ENCODE measurements at places on chromosomes 16 and 17.

DNA sequence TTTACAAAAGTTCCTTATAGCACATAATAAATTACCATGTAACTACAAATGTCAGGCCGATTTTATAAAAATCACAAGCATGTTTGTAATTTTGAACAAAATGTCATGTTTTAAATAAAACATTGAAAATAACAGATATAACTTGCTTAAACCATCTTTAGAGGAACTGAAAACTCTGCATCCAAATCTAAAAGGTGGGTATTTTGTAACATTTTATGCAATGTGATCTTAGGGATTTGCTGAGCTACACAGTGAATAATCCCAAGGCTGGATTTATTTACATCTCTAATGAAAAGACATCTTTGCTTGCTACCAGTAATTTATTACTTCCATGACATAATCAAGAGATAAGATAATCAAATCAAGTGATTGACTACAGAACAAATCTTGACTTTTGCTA is 47.5 kb downstream of the N4BP1 start:
- no peak for DNase-seq

DNA sequence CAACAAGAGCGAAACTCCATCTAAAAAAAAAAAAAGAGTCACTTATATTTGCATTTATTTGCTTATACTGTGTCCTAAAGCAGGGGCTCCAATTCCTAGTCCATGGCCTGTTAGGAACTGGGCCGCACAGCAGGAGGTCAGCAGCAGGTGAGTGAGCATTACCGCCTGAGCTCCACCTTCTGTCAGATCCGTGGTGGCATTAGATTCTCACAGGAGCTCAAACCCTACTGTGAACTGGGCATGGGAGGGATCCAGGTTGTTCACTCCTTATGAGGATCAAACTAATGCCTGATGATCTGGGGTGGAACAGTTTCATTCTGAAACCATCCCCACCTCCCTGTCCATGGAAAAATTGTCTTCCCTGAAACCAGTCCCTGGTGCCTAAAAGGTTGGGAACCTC is 24.9 kb downstream of the ITGB3 start:
- DNase-seq, result no peak

GRCh38 chr16:69563605-69564580 is 1.9 kb upstream of the NFAT5 start:
- no peak for DNase-seq

DNA sequence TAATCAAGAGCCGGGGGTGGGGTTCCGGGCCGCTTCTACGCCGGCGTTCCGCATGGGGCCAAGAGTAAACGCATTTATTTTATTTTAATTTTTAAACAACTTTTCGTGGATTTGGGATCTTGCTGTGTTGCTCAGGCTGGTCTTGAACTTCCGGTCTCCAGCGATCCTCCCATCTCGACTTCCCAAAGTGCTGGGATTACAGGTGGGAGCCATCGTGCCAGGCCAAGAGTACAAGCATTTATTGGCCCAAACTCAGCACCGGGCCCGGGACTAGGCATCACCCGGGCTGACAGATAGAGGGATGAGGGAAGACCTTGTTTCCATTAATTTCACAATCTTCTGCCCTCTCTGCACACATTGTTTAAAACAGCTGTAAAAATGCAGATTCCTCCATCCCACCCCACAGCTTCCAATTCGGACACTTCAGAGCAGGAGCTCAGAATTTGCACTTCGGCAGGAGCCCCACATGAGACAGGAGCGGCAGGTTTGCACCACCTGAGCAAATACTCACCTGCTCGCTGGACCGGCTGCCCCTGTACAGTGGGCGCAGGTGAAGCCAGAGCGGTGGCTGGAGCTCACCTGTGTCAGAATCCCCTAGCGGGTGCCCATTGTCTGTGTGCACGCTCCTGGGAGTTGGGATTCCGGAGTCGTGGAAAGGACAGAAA is 663 bp upstream of the GINS2 start:
- no peak for DNase-seq

DNA sequence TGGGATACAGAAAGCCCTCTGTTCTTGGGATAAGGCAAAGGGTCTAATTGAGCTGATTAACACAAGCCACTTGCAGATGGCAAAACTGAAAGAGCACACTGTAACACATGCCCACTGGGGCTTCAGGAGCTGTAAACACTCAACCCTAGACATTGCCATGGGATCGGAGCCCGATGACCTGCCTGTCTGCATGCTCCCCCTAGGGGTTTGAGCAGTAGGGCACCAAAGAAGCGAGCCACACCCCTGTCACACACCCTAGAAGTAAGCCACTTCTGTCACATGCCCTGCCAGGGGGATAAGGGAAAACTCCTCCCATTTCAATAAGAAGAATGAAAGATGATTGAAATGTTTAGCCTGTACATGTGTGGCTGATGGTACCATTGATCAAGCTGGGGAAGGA is 81.3 kb upstream of the IRX6 start:
- no peak for DNase-seq

- DNase-seq, result no peak
Observed at GRCh38 chr16:3961449-3961849, 80.9 kb upstream of the CREBBP start.

GRCh38 chr17:69704935-69705334 is 290.4 kb downstream of the MAP2K6 start:
- no peak for DNase-seq

DNA sequence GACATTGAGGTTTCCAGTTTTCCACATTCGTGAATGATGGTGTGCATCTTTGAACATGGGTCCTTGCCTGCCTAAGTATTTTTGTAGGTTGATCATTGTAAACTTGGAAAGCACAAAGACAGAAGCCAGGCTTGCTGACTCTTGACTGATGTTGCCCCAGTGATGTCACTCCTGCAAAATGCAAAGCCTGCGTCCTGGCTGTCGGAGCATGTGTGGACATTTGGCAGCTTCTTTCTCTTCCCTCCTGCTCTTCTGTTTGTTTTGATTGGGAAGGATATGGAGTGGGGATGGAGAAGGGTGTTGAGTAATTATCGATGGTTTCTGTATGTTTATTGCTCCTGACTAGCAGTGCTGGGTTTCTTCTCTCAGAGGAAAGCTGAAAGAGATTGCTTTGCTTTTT is 3.2 kb downstream of the NDE1 start:
- DNase-seq, result peak; percentile 38

DNA sequence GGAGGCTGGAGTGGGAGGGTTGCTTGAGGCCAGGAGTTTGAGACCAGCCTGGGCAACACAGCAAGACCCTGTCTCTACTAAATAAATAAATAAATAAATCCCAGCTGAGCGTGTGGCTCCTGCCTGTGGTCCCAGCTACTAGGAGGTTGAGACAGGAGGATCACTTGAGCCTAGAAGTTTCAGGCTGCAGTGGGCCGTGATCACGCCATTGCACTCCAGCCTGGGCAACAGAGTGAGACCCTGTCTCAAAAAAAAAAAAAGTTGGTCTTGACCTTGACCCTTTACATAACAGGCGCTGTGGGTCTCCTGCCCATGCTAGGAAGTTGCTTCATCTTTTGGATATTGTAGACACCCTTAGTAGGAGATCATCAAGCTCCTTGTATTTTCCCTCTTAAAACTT is 11.4 kb downstream of the ACSF2 start:
- DNase-seq, result no peak

DNA sequence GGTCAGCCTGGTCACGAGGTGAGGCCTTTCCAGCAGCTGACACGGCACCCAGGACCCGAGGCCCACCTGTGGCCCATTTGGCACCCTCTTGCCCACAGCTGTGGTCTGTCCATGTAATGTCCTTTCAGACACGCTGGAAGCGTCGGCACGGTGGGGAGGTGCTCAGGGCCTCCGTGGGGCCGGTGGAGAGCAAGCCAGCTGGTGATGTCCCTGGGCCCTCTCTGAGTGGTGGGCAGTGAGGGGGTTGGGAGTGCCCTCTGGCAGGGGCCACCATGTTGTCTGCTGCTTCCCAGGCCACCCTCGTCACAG is 97.3 kb upstream of the ZNF469 start:
- DNase-seq, result no peak

- DNase-seq, result no peak
Observed at GRCh38 chr16:67278773-67279295, 498 bp upstream of the PLEKHG4 start.

GRCh38 chr17:7654832-7655540 is 4.3 kb downstream of the ATP1B2 start:
- DNase-seq, result no peak

DNA sequence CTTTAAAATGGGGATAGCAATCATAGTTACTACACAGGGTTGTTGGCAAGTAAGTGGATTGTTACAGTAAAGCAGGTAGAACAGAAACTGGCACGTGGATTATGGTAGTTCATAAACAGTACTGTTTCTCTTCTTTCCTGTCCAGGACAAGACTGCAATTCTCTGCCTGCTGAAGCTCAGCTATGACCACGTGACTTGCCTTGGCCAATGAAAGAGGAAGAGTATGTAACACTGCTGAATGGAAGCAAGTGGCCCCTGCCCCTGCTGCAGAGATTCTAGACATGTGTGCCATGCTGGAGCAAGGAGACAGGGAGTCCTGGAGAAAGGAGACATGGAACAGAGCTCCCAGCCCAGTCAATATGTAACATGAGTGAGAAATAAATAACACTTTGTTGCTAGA is 66.6 kb upstream of the TOX3 start:
- DNase-seq, result no peak

GRCh38 chr16:4322121-4323052 is 6.5 kb downstream of the GLIS2 start:
- DNase-seq, result no peak

GRCh38 chr17:6098823-6099180 is 28.6 kb downstream of the WSCD1 start:
- no peak for DNase-seq

DNA sequence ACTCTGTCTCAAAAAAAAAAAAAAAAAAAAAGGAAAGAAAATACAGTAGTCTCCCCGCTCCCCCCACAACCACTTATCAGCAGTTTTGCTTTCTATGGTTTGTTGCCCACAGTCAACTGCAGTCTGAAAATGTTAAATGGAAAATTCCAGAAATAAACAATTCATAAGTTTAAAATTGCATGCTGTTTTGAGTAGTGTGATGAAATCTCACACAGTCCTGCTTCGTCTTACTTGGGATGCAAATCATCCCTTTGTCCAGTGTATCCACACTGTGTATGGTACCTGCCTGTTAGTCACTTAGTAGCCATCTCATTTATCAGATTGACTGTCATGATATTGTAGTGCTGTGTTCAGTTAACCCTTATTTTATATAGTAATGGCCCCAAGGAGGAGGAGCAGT is 41.5 kb downstream of the NF1 start:
- DNase-seq, result no peak

- DNase-seq, result no peak
Observed at GRCh38 chr17:57441270-57441600, 184.9 kb downstream of the MSI2 start.

- no peak for DNase-seq
Observed at GRCh38 chr16:58960484-58960883, 226.4 kb upstream of the GOT2 start.

DNA sequence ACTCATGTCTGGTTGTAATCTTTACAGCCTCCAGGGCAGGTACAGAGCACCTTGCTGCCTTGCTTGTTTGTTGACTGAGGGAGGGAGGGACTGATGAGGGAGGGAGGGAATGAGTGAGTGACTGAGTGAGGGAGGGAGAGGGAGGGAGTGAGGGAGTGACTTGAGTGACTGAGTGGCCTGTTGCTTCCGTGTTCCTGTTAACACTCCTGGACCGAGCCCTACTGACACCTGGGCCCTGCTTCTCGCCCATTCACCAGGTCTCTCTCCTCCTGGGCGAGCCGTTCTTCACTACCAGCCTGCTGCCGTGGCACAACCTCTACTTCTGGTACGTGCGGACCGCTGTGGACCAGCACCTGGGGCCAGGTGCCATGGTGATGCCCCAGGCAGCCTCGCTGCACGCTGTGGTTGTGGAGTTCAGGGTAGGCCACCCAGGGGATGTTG is 41.2 kb downstream of the PRMT7 start:
- peak; percentile 67 for DNase-seq

- DNase-seq, result no peak
Observed at GRCh38 chr17:44801880-44802279, 28.2 kb downstream of the GJC1 start.

GRCh38 chr17:74043976-74044375 is 159.5 kb upstream of the RPL38 start:
- no peak for DNase-seq

GRCh38 chr16:48326915-48327314 is 58.3 kb downstream of the SIAH1 start:
- no peak for DNase-seq

DNA sequence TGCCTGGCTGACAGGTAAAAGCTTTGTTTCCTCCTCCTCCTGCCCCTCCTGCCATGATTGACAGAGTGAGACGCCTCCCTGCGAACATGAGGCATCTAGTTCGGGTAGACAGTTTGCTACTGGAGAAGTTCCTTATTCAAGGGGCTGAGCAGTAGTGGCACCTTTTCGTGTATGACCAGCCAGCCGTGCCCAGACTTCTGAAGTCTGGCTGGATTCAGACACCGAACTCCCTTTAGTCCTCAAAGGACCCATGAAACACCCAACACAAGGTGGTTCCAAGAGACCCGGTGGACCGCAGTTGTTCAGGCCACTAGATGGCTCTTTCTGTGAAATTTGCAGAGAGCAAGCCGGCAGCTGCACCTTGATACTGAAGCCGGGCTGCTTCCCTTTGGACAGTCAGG is 192.8 kb downstream of the XYLT1 start:
- DNase-seq, result no peak

DNA sequence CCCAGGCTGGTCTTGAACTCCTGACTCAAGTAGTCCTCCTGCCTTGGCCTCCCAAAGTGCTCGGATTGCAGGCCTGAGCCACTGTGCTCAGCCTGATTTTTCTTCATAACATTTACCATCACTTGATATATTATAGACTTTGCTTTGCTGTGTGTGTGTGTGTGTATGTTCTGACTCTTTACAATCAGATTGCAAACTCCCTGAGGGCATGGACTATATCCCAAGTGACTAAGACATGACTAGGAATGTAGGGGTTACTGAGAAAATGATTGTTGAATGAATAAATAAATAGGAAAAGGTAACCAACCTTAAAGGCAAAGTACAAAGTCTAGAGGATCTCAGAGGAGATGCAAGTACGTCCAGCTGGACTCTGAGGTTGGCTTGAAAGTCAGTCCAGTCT is 9.6 kb upstream of the OR2C1 start:
- DNase-seq, result no peak

- DNase-seq, result no peak
Observed at GRCh38 chr16:66609139-66609510, 4.6 kb downstream of the CMTM3 start.

DNA sequence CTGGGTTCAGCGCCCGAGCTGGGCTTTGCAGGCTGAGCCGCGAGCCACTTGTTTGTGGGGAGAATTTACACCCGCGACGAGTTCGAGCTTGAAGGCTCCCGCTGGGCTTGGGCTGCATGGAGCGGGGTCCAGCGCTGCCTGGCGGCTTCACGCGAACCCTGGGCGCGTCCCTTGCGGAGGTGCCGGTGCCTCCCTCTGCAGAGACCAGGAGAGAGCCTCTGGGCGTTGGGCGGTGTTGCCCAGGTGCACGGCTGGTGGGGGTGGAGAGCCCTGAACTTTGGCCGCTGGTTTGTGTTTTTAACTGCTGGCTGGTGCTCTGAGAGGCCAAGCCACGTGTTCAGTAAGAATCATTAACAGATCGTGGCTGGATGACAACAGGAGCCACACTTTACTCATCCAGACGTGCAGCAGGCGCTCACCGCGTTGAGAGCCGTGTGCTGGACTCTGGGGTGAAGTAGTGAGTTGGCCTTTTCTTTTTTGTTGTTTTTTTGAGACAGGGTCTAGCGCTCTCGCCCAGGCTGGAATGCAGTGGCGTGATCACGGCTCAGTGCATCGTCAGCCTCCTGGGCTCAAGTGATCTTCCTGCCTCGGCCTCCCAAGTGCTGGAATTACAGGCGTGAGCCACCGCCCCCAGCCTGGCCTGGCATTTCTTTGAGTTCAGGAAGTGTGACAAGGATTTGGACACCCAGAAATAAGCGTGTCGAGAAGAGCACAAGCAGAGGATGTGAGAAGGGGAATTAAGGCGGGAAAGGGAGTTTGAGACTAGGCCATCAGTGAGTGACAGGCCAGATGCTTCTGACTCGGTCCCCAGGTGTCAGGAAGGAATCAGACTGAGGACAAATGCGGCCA is 827 bp downstream of the CDK10 start:
- no peak for DNase-seq
